ENCODE measurements at places on chromosomes 6 and 20. TPM values are rescaled to one million over a fixed set of nuclear protein-coding genes. Genes with fewer than 3 reads are reported as not detected.
A peak's percentile ranks its signal among the peaks of the same experiment; 100 is the strongest.

GRCh38 chr6:135346747-135347146 is 150.8 kb downstream of the AHI1 start:
- no peak for DNase-seq

DNA sequence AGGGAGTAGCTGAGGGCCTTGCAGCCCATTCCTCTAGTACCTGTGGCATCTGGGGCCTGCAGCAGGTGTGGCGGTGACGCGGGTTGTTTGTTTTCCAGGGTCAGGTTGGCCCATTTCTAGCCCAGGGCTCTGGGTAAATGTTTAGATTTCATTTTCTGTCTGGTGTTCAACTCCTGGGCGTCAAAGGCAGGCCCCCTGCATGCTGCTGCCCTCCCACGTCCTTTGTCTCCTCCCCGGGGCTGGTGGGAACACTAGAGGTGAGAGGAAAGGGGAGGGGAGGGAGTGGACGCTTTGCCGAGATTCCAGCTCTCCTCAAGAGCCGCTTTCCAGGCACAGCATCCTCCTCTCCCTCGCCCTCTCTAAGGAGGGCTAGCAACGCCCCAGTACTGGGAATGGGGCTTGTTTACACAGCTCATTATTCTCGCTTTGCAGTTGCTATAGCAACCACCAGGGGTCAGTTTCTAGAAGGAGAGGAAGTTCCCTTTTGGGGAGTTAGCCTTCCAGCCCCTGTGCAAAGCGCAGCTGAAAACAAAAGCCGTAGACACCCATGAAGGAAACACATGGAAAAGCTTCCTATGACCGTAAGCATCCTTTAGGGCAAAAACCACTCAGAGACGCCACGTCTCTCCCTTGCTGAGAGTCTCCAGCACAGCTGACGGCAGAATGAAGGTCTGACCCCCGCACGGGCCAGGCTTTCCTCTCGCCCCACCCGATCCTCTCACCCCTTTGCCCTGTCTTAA is 170.6 kb downstream of the LY86 start:
- peak; percentile 72 for DNase-seq

DNA sequence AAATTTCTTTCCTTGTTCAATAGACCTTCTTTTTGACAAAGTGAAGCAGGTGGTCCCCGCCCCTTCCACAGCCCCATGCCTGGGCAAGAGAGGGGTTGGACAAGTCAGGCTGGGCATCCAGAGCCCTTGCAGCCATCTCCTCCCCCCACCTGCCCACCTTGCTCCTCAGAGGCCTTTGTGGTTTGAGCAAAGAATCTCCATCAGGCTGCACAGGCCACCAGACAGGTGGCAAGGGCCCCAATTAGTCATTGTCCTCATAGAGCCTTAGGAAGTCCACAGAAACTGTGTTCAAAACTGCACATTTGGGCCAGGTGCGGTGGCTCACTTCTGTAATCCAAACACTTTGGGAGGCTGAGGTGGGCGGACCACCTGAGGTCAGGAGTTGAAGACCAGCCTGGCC is 1.5 kb upstream of the MAPK13 start:
- peak; percentile 48 for DNase-seq

SIGLEC1 gene
- total RNA-seq = 9.9 TPM

DNA sequence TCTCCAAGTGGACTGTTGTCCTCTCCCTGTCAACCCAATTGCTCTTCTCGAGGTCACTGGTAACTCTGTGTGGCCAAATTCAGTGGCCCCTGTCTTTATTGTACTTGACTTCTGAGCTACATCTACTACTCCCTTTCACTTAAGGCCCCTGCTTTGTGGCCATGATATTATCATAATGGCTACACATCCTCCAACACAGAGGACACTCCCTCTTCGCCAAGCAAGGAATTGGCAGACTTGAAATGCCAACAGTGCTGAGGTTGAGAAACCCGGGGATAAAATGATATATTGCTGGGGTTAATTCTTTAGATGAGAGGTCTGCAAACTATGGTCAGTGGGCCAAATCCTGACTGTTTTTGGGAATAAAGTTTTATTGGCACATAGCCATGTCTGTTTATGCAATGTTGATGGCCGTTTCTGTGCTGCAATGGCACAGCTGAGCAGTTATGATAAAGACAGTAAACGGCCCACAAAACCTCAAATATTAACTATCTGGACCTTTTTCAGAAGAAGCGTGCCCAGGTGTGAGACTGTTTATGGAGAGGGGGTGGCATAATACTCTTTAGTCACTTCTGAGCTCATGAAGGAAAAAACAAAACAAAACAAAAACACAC is 12.0 kb upstream of the MRPS10 start:
- no peak for DNase-seq

C6orf132 gene
- total RNA-seq = not detected

Data from sigmoid colon (tissue), 7 donors.